ENCODE measurements at places on chromosomes 12 and 14.

DNA sequence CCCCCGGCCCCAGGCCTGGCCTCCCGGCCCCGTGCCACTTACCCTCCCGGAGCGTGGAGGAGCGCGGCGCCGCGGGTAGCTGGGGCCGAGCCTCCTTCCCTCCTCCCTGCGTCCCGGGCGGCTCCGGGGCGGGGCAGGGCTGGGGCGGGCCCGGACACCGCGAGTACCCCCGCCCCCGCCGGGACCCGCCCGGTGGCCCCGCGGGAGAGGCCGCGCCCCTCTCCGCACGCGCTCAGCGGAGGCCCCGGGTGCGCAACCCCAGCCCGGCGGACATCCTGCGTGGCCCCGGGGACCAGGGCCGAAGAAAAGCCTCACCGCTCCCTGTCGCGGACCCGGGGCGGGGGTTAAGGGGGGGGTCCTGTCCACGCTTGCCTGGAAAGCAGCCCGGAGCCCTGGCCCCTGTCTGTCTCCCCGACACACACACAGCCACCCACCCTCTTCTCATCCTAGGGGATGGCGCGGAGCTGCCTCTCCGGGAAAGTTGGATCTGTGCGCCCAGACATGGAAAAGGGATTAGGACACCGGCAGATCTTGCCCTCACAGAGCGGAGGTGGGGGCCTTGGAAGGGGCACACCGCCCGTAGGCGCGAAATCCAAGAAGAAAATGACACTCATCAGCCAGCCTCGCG lies at the start of gene SYNE3:
SYNE3 (minus strand) TSS at position 97 of the 628 bp plus-strand sequence. CDS start 40,829 bp downstream, outside the sequence.
- peak; percentile 77 for DNase-seq

DNA sequence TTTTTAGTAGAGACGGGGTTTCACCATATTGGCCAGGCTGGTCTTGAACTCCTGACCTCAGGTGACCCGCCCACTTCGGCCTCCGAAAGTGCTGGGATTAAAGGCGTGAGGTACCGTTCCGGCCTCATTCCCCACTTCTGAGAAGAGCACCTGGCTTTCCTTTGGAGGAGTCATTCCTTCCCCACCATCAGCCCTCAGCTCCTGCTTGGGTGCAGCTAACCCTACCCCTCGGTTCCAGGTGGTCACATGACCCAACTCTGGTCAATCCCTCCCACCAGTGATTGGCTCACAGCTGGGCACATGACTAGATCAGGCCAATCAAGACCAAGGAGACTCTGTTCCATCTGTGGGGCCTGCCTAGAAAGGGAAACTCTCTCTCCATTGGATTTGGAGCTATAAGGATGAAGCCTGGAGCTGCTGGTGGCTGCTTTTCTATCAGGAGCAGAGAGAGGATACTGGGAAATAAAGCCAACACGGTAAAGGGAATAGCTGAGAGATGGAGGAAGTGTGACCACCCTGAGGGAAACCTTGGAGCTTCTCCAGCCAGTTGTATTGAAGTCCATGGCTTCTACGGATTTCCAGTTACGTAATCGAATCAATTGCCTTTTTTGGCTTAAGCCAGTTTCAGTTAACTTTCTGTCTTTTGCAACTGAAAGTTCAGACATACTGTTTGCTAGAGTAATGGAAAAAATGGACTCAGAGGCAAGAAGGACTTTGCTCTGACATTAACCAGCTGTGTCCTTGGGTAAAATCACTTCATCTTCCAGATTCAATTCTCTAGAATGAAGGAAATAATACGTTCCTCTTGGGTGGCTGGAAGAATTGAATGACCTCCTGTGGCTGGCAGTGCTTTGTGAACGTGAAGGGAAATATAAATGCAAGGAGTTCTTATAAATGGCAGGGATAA lies 19.7 kb upstream of the IFT81 start:
- DNase-seq, result no peak

DNA sequence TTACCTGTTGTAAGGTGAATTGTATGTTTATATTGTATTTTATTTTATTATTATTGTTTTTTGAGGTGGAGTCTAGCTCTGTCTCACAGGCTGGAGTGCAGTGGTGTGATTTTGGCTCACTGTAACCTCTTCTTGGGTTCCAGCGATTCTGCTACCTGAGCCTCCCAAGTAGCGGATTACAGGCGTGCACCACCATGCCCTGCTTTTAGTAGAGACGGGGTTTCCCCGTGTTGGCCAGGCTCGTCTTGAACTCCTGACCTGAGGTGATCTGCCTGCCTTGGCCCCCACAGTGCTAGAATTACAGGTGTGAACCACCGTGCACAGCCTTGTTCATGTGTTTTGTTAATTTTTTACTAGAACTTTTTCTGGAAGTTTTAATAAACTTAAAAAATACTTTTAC lies 3.8 kb downstream of the ATF7IP start:
- DNase-seq, result no peak

GRCh38 chr14:62768753-62769152 lies 276.5 kb downstream of the KCNH5 start:
- DNase-seq, result no peak

GRCh38 chr14:88864198-88864597 lies 39.7 kb downstream of the TTC8 start:
- no peak for DNase-seq

- no peak for DNase-seq
Measured at GRCh38 chr12:57057067-57057751, 7.3 kb upstream of the MYO1A start.

DNA sequence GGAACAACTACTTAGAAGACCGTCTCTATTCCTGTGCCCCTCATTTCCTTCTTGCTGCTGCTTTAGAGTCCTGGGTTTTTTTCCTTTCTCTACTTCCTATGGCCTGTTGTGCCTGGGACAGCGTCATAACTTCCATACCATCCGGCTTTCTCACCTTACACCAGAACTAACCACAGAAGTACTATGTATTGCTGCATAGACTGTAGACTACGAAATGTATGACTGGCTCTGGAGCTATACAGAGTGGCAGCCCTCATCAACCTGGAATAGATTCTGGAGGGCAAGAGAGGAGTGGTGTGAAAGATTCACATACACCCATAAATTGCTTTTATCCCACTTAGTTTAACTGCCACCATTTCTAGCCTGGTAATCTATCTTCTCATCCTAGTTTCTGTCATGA lies 16.9 kb upstream of the SRP54 start:
- DNase-seq, result no peak

DNA sequence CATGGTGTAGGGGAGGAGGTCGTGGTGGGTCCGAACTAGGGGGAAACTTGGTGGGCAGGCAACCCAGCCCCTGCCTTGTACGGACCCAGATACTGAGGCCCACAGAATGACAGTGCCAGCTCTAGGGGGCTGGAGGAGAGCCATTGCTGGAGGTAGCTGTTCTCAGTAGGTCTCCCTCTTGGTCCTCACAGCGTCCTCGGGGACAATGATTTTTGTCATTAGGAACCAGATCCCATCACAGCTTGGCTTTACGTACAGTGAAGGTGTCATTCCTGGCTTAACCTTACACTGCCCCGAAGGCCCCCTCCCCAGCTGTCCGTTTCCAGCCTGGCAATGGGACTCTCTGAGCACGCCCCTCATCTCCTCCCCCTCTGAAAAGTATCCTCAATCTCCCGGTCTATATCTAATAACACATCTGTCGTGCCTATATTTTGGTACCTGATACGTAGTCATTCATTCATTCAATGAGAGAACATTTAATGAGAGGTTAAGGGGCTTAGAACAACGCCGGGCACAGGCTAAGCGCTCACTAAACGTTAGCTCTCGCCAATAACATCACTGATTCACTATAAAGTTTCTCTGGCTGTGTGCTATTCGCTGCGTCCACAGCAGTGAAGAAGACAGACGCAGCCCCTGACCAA lies 597 bp upstream of the DYNC1H1 start:
- no peak for DNase-seq

- DNase-seq, result peak; percentile 50
Measured at GRCh38 chr12:123983822-123984485, 10.9 kb downstream of the ZNF664 start.

DNA sequence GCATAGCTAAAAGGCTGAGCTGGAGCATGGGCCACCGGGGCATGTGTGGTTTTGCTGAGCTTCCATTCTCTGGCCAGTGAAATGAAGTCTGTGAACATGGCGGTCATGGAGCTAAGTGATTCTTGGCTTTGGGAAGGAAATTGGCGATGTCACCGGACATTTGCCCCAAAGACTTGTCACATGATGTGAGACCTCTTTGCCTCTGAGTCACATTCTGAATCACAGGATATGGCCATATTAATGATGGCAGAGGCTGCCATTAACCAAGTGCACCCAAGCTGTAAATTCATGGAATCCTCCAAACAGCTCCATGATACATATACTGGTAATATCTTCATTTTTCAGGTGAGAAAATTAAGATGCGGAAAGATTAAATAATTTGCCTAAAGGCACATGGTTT lies 27.4 kb upstream of the BATF start:
- peak; percentile 37 for DNase-seq

DNA sequence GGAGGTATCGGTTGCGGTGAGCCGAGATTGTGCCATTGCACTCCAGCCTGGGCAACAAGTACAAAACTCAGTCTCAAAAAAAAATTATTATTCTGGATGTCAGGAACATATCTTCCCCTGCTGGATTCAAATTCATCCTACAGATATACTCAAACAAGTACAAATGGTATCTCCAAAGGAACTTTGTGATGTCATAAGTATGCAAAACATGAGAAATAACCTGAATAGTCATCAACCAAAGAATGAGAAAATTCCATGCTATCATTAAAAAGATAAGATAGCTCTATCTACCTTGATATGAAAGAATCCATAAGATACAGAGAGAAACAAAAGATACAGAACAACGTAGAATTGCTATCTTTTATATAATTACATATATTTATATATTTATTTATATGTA lies 67.7 kb downstream of the EEA1 start:
- DNase-seq, result no peak

DNA sequence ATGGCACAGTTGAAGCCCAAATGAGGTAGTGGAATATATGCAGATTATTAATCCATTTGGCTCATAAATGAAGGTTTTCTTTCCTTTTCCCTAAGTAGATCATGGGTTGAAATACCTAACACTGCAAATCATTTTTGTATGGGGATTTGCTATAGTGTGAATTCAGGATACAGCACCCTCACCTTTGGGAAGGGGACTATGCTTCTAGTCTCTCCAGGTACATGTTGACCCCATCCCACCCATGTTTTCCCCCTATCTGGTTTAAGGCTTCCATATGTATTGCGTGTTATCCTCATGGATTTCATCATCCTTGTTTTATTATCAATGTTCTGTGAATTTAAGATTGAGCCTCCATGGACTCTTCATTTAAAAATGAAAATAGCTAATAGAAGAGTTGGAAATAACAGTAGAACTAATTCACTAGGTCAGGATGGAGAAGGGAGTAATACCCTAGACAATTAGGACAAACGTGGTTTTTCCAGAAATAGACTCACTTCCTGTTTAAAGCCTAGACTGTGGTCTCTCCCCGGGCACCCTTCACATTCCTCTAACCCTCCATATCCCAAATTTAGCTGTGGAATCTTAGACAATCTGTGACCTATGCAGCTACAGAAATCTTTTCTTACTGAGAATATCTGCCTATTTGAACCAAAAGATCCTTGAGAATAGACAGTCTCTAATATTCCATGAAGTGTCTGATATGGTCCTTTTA lies 56.5 kb downstream of the DAD1 start:
- DNase-seq, result no peak

DNA sequence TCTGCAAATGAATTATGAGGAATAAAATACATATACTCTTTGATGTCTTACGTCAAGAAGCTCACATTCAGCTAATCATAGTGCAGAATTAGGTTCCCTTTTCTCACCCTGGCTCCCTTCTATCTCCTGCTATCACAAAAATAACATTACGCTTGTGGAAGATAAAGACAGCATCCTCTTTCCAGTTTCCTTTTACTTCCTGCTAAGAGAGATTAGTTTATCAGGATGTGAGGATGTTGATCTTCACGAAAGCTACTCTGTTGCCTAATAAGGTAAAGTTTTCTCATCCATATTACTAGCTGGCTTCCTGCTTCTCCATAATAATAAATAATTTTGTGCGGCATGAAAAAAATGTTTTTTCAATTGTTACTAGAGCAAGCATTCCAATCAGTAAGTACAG lies 217.7 kb upstream of the DCN start:
- DNase-seq, result no peak

DNA sequence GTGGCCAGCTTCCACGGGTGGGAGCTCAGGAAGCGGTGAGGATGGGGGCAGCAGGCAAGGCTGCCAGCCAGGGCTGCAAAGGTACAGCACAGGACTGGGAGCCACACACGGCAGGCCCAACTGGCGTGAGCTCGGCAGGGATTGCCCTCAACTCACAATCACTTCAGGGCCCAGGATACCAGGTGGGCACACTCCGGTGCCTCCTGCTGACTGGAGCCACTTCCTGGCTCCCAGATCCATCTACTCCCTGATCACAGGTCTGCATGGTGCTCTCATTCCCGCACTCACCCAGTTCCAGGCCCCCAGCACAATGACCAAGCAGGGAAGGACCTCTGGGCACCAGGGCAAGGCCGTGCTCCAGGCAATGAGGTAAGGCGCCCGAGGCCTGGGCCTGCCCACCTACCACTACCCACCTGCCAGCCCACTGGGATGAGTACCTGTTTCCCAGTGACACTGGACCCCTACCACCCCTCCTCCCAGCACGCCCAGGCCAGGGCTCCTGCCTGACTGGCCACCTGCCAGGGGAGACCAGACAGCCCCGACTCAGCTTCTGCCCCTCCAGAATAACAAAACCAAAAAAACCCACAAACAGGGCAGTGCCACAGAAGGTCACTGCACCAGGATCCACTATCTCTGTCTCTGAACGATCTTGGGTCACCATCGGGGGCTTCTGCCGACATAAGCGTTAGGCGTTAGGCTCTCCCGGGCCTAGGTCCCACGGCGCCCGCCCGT lies 1.8 kb downstream of the JAG2 start:
- no peak for DNase-seq

- no peak for DNase-seq
Measured at GRCh38 chr12:96049101-96049500, 13.7 kb upstream of the LTA4H start.

GRCh38 chr12:69428351-69429073 lies 41.7 kb upstream of the FRS2 start:
- no peak for DNase-seq

DNA sequence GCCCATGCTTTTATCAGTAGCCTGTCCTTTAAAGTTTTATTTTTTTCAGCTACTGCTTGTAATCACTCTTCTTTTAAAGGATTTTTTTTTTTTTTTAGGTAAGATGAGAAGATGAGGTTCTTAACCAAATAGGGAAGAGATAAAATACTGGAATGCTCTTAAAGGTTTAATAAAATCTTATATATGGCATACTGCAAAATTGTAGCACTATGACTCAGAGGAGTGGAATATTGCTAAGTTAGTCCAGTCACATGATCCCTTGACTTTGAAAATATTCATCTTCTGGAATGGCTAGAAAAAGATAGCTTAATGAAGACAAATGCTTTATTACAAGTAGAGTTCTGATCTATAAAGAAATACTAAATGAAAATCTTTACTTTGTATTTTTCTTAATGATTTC lies 116.6 kb downstream of the NAV3 start:
- no peak for DNase-seq

DNA sequence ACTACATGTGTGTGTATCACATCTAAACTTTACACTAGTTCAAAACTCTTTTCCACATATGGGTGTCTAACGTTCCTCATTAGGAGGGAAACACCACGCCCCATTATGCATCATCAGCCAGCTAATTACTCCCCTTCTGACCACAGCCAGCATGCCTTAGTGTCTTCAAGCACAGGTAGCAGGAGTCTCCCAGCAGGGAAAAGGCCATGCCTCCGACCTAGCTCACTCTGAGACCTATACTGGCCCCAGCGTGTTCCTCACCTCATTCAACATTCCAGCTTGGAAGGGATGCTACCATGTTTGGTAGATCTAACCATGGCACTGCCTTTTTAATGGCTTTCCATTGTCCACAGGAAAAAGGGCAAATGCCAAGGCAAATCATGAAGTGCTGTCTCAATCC lies 66.1 kb upstream of the PRB2 start:
- no peak for DNase-seq

All from activated CD4-positive, alpha-beta T cell treated with anti-CD3 and anti-CD28 coated beads, Interleukin-2, Interleukin-6, amounts not matched to agents 100 ng/mL and 50 ng/mL, durations not matched to agents 16 hours and 8 hours (primary cell).